Smooth muscle cell of the brain vasculature (primary cell): ENCODE measurements at places on chromosomes 5 and 9.

- no peak for DNase-seq
Observed at GRCh38 chr5:124592891-124593290, 153.5 kb downstream of the ZNF608 start.

DNA sequence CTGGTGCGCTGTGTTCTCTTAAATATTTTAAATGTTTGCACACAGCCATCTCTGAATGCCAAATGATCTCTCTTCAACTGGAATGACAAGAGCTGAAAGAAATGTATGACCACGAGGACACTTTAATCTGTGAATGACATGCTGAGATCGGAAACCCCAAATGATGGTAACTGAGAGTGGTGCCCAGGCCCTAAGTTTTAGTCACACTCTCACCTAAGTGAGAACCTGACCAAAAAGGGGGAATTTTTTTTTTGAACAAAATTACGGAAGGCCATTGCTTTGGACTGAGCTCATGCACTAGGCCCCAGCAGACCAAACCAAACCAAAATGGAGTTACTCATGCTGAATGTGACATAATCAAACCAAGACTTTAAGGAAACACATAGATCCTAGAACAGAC is 167.1 kb upstream of the TUT7 start:
- DNase-seq = no peak

DNA sequence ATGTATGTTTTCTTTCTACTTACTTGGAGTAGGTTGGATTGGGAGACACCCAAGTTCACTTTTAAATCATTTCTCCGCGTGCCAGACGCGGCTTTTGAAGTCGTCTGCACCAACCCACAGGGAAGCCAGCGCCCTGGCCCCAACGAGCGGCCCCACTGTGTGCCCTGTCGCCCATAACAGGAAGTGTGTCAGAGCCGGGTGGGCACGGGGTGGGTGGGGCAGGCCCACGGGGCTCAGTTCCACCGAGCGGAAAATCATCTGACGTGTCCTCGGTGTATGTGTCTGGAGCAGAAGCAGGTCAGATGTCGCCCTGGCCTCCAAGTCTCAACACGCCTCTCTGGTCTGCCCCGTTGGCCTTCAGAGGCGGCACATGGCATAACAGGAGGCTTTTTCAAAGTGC is 22.7 kb upstream of the SMIM23 start:
- DNase-seq = no peak

- no peak for DNase-seq
Observed at GRCh38 chr5:175821790-175822211, 49.6 kb upstream of the CPLX2 start.

- DNase-seq = no peak
Observed at GRCh38 chr9:114591291-114591787, 3.8 kb downstream of the ATP6V1G1 start.

- DNase-seq = no peak
Observed at GRCh38 chr9:118215549-118215948, 511.3 kb downstream of the TLR4 start.

GRCh38 chr5:136133922-136134379 is 1.3 kb downstream of the SMAD5 start:
- no peak for DNase-seq

DNA sequence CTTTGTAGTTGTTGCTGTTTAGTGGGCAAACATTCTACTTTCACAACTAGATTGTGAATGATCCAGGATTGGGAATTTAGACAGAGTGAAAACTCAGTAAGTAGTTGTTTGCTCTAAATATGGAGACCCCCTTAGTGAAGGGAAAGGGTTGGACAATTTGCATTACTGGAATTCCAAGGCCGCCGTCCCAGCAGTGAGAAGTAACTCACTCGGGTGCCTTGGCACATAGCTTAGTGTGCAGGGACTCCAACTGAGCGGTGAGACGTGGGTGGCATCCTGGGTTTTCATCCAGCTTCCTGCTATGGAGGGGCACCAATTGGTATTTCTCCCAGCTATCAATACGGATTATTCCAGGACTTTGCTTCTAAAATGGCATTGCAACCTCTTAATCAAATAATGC is 69.7 kb upstream of the FCN1 start:
- no peak for DNase-seq

DNA sequence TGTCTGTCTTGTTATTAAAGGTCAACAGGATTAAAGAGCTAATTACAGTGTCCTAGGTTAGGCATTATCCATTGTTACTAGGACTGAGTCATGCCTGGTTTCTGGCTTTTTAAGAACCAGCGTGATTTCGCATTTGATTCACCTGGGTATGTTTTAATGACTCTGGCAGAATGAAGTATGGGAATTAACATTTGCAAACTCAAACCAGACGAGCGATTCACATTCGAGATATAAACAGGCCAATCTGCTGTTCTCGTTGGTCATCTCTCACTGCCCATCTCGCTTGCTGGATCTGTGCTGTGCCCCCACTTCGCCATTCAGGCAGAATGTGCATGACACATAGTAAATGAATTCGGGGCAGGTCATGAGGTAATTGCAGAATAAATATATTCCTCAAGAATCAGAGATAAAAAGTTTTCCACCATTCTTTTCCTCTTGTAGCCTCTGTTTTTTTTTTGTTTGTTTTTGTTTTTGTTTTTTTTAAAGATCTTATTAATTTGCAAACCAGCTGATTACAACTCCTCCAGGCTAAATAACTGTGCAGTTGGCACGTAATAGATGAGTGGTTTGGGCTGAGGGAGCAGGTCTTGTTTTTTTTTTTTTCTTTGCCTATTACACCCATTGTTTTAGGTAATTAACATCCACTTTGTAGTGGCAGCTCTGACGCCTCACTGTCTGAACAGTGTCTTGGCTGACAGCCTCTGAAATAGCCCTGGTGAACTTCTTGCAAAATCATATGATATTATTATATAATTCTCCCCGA is 313.5 kb upstream of the MSX2 start:
- no peak for DNase-seq

GRCh38 chr9:136463578-136463977 is 19.3 kb downstream of the SEC16A start:
- no peak for DNase-seq

DNA sequence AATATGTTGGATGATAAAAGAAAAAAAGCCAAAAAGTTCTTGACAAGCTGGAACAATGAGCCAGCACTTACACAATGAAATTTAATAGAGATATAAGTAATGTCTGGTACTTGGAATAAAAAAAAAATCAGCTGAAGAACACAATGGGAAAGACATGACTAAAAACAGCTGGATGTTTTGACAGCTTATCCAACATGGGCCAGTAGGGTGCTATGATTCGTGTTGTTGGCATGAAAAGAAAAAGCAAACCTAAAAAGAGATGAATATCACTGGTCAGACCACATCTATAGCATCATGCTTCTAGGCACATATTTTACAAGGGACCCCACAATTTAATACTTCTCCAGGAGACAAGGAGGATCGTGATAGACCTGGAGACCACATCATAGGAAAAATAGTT is 175.3 kb downstream of the ARL15 start:
- peak; percentile 4 for DNase-seq

GRCh38 chr9:79684711-79685575 is 113.2 kb downstream of the TLE4 start:
- DNase-seq = no peak

GRCh38 chr9:129613520-129614175 is 7.3 kb downstream of the C9orf50 start:
- no peak for DNase-seq

DNA sequence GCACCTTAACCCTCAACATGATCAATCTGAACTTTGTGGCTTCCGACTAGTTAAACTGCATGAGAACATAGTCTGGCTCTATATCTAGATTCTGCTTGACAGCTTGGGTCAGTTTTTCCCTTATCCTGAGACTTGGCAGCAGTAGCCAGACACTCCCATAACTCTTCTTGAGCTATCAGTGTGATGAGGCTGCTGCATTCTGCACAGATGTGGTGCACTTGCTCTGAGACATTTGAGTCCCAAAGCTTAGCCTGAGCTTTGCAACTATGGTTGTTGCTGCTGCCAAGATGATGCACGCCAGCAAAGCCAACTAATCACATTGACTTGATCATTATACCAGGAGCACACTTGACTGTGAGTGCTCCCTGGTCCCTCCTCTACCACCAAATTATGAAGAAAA is 36.2 kb downstream of the MOCS2 start:
- DNase-seq = no peak

DNA sequence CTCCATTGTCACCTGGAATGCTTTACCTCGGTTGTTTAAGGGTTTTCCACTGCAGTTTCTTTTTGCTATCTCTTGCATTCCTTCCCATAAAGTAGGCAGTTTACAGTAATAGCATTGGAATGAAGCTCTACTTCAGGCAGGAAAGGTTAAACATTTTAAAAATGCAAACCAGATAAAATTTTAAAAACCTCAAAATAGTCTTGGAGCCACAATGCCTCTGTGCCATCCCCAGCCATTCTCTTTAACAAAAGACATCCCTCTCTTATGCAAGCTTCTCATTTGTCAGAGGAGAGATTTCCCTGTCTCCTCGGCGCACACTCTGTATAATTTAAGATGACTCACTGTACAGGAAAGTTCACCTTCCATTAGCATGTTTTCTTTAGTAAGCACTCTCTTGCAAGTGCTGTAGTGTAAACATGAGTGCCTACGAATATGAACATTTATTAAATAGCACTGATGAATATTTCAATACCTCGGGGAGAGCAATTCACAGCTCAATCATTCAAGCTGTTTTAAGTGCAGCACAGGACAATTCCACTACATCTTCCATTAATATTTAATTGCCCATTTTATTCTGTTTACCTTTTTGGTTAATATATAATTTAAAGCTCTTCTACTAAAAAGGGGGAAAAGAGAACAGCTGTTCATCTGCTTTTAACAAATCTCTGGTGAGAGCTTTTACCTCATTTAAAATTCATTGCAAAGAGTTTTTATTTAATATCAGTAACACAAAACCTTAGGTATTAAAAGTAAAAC is 343.6 kb downstream of the SPATA31D1 start:
- no peak for DNase-seq

DNA sequence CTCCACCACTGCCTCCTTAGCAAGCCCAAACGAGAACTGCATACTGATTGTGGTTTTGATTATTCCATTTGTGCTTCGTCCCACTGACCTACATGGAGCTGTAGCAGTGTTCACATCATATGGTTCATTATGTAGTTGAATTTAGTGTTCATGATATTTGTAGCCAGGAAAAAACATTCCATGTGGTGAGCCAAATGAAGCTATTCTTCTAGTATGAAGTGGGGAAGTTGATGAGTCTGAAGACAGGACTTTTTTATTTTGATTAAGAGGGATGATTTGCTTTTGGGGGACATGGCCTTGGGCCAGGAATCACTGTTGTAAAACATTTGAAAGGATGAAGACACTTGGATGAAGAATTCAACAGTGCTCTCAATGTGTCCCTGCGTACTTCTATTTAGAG is 192.9 kb upstream of the SLC27A6 start:
- no peak for DNase-seq

GRCh38 chr5:175867587-175868347 is 3.6 kb upstream of the CPLX2 start:
- no peak for DNase-seq

DNA sequence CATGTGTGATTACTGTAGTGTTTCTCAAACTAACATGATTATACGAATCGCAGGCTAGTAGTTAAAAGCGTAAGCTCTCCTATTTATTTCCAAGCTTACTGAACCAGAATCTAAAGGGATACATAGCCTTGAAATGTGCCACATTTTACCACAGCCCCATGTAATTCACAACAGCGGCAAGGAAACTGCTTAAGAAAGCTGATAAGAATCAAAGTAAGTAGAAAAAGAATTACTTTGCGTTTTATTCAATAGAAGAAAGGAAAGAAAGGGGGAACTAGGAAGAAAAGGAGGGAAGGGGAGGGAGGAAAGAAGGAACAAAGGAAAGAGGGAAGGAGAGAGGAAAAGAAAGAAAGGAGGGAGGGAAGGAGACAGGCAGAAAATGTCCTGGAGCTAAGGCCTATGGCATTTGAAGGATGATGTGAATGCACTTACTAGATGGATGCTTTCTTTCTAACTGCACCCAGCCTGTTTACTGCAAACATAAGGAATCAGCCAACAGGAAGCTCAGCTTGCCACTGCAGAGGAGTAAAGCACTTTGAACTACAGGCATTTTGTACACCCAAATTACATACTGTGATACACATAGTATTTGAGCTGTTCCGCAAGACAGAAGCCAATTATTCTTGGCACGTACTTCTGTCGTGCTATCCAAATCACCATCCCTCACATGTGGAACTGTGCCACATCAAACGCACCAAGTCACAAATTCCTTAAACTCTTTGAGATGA is 521.7 kb downstream of the RAB3C start:
- DNase-seq = no peak

GRCh38 chr5:14706615-14707021 is 42.1 kb downstream of the OTULIN start:
- no peak for DNase-seq

DNA sequence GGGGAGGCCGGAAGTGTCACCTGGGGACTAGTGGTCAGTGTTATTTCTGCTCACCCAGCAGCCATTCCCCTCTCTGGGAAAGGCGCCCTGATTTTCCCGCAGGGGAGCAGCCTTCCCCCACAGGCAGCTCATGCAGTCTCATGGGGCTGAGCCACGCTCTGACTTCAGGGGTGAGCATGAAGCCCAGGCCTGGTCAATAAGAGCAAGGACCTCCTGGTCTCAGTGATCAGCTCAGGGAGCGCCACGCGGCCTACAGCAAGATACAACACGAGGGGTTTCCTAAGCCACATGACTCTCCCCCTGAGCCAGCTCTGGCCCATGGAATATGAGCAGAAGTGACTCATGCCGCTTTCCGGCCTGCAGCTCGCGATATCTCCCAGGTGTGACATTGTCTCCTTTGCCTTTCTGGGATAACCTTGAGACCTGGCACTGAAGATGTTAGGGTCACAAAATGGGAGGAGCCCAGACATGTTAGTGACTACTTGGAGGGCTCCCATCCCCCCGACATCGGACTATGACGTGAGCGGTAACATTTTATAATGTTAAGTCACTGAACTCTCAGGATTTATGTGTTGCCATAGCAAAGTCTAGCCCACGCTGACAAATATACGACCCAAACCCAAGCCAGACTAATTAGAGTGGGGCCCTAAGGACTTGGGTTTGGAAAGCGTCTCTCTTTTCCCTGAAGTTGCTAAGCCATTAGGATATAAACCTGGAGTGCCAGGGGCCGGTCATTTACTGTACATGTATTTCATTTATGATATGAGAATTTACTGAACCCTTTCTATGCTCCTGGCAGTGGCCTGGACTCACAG is 46.5 kb upstream of the GFPT2 start:
- no peak for DNase-seq

DNA sequence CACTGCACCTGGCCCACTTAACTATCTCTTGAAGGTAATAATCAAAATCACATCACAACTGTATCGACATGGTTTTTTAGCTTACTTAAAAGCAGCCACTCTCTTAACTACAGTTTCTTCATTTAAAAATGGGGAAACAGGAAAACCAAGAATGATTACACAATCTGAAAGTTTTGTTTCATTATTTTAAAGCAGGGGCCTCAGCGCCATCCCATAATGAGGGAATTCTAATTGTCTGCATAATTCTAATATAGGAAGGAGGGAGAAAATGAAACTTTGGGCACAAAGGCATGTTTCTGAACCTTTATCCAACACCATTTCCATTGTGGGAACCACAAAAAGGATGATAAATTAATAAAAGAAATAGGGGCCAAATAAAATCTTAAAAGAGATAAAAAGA is 7.6 kb downstream of the HACD4 start:
- DNase-seq = no peak

GRCh38 chr5:72235725-72236124 is 84.3 kb downstream of the MRPS27 start:
- no peak for DNase-seq
